ENCODE measurements at places on chromosomes 1 and 21.

- DNase-seq = no peak
These were observed 315.8 kb upstream of the USP24 start for GRCh38 chr1:55530749-55531478.

- no peak for DNase-seq
These were observed 5.8 kb upstream of the MMEL1 start for GRCh38 chr1:2638466-2639115.

DNA sequence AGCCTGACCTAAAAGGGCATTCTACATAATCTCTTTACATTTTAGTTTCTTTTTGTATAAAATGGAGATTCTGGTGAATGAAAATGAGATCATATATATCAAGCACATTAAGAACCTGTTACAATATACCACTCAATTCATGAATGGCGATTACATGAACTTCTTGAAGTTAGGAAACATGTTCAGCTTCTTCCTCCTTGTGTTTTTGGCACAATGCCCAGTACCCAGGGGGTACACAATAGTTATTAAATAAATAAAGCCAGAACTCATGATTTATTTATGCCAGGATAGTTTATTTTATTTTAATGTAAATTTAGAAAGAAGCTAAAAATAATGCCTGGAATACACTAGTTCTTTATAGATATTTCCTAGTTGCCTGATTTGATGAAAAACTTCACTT lies 186.0 kb upstream of the PTGFR start:
- DNase-seq = no peak

- no peak for DNase-seq
These were observed 3.5 kb upstream of the ST3GAL3 start for GRCh38 chr1:43703836-43704235.

DNA sequence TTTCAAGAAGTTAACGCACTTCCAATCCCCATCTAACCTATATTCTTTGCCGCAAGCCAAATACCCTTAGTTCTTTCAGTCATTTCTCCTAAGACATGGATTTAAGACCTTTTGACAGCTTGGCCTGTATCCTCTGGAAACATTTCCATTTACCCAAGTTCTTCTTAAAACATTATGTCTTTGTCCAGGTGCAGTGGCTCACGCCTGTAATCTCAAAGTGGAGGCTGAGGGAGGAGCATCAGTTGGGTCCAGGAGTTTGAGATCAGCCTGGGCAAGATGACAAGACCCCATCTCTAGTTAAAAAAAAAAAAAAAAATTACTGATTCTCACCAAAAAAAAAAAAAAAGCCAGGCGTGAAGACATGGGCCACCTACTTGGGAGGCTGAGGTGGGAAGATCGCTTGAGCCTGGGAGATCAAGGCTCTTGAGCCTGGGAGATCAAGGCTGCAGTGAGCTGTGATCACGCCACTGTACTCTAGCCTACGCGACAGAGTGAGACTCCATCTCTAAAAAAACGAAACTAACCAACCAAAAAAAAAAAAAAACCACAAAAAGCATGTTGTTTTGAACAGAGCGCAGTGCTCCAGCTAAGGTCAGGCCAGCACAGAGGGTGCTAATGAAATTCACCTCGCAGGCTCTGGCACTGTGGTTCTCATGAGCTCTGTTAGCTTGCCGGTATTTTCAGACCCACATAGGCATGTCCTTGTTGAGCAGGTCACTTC lies 36.0 kb downstream of the NUAK2 start:
- DNase-seq = peak; percentile 40

- DNase-seq = no peak
These were observed 33.2 kb downstream of the SPATA46 start for GRCh38 chr1:162343470-162343869.

DNA sequence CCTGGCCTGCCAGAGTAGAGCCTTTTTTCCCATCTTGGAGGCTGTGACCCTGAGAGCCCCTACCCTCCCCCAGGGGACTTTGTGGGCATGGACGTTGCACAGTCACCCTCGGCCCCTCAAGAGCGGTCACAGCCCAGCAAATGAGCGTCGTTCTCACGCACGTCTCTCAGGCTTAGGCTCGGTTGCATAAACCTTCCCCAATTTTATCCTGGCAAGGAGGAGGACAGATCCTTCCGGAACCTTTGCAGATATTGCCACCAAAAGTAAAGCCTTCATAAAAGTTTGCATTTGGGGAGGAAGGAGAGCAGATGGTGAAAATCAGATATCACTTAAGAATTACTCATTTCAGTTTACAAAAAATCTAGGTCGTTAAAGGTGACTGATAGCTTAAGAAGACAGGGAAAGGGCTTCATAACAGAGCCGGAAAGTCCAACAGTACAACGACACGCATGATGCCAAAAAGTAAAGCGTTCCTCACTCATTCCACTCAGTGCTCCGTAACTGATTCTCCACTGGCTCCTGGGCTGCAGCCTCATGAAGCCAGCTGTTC lies 29.3 kb downstream of the PDE9A start:
- DNase-seq = no peak

GRCh38 chr1:214574598-214575411 lies 23.4 kb upstream of the PTPN14 start:
- DNase-seq = no peak
